Fibroblast of mammary gland (primary cell): ENCODE measurements at places on chromosomes 2 and 18.

DNA sequence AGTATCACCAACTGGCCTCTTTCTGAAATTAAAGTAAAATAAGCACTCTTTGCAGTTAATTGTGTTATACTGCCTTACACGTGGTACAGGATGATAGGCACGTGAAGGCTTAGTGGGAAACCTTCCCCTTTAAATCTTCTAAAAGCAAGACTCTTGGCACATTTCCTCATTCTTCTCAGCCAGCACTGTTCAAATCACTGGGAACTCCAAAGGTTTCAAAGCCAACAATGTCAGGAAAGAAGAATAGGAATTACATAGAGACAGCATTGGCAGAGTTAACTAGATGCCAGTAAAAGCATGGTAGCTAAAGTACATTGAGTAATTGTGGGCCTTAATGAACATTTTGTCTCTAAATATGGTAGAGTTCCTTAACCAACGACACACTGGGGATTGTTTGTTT lies 96.4 kb downstream of the DTNA start:
- no peak for DNase-seq

- peak; percentile 98 for DNase-seq
Observed at GRCh38 chr2:196987649-196988364, 61.3 kb upstream of the PGAP1 start.

DNA sequence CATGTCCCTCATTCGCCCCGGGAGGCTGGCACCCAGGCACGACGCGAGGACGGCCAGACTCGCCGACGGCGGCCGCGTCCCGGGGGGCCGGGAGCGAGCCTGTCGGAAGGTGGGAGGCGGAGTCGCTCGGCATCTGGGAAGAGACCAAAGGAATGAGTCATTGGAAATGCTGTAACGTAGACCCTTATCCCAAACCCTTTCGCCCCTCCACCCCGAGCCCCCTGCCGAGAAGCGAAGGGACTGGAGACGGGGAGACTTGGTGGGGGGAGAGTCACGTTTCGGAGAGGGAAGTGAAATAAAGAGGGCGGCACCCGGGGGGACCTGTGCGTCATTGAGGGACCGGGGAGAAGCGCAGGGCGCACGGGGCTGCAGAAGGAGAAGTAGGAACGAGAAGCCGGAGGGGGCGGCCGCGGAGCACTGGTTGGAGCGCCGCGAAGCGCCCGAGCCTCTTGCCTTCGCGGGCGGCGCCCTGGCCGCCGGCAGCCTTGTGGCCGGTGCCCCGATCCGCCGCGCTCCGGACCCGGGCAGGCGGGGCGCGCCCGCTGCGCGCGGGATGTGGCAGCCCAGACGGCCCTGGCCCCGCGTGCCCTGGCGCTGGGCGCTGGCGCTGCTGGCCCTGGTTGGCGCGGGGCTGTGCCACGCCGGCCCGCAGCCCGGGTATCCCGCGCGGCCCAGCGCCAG lies at the start of gene EMILIN2:
TSS of gene EMILIN2 (plus strand) at position 371 of the 681 bp plus-strand sequence. CDS start at position 554, 183 bp downstream.
- DNase-seq = peak; percentile 37

DNA sequence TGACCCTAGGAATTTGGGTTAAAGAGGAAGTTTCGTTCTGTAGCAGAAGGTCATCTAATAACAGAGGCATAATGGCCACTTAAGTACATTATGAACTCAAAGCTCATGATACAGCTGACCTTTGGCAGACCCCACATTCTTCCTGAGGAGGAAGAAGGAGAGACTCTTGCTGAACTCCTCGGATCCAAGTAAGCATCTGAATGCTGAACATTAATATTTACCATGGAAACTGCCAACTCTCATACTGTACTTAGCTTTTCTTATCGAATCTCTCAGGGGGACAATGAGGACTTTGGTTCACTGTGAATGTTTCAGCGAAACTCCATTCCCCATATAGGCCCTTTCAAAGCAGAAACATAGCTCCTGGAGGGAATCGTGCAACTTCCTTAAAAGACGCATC lies 781.4 kb upstream of the GYPC start:
- DNase-seq = no peak

GRCh38 chr2:141946016-141946415 lies 184.8 kb downstream of the LRP1B start:
- DNase-seq = no peak

DNA sequence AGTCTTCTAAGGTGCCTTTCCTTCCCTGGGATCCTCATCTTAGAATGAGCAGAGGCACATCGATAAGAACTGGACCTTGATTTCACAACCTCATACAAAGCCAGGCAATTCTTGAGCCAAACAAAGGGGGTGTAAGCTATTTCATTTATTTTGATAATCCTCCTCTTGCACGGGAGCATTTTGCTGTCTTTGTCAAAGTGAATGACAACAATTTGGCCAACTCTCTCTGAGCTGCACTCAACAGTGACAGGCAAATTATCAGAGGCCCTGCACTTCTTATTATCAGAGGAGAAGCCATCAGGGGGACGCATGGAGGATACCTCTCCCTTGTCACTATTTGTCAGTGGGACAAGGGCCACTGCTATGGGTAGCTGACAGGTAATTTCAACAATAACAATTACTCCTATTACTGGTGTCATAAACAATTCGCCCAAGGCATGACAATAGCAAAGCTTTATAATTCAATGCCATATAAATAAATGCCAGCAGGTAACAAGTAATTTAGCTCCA lies 260.4 kb downstream of the MEIS1 start:
- no peak for DNase-seq

- peak; percentile 82 for DNase-seq
Observed at GRCh38 chr2:203759690-203760365, 53.4 kb downstream of the CD28 start.

- DNase-seq = no peak
Observed at GRCh38 chr2:231007286-231008098, 11.6 kb downstream of the SPATA3 start.

GRCh38 chr2:47129191-47129706 lies 25.9 kb downstream of the STPG4 start:
- no peak for DNase-seq

- DNase-seq = no peak
Observed at GRCh38 chr2:217614498-217614897, 388.3 kb downstream of the TNS1 start.
